ENCODE measurements at places on chromosomes 4 and X. TPM values are rescaled to one million over a fixed set of nuclear protein-coding genes. Genes with fewer than 3 reads are reported as not detected.

WDFY3 gene
- total RNA-seq: 48.6 TPM

SAGE1 gene
- total RNA-seq: not detected

SOX3 gene
- 20.4 TPM for total RNA-seq

C4orf50 gene
- total RNA-seq: 0.32 TPM

CXCL8 gene
- not detected for total RNA-seq

HTN1 gene
- not detected for total RNA-seq

TRIM2 gene
- 87.6 TPM for total RNA-seq

USP17L30 gene
- not detected for total RNA-seq

- no peak overlapping the region for H3K4me3 ChIP-seq
- H3K27ac ChIP-seq: no peak overlapping the region
- no peaks in the 10 kb centered on the region for H3K4me1 ChIP-seq
- no peak for DNase-seq
Measured at GRCh38 chr4:165133150-165133549, 20.5 kb upstream of the TMEM192 start.

- no peaks in the 10 kb centered on the region for H3K27me3 ChIP-seq
- H3K4me1 ChIP-seq: peaks cover 6% of the 10 kb centered on the region
- H3K27ac ChIP-seq: no peak overlapping the region
- H3K36me3 ChIP-seq: no peaks in the 10 kb centered on the region
- no peak overlapping the region for H3K4me3 ChIP-seq
Measured at GRCh38 chr4:76762137-76763130, 135.5 kb downstream of the SOWAHB start.

DNA sequence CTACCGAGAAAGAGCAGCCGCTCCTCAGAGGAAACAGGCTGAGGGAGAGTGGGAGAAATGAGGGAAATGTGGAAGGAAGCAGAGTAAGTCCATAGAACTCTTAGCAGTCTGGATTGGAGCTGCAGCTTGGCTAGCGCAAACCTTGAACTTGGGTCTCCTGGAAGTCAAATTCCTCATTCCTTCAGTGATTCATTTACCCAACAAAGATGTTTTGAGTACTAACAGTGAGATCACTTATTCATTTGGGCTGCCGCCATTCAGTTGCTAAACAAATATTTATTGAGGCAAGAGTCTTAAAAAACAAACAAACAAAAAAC is 51.5 kb downstream of the SEL1L3 start:
- H3K4me3 ChIP-seq: no peak overlapping the region
- DNase-seq: no peak
- no peaks in the 10 kb centered on the region for H3K27me3 ChIP-seq
- no peak overlapping the region for H3K27ac ChIP-seq
- H3K36me3 ChIP-seq: no peaks in the 10 kb centered on the region
- peaks cover 24% of the 10 kb centered on the region for H3K4me1 ChIP-seq

GRCh38 chr4:131119661-131120060 is 2023.7 kb downstream of the C4orf33 start:
- no peak overlapping the region for H3K4me3 ChIP-seq
- H3K4me1 ChIP-seq: peaks cover 7% of the 10 kb centered on the region
- H3K27me3 ChIP-seq: no peaks in the 10 kb centered on the region
- no peak overlapping the region for H3K27ac ChIP-seq

DNA sequence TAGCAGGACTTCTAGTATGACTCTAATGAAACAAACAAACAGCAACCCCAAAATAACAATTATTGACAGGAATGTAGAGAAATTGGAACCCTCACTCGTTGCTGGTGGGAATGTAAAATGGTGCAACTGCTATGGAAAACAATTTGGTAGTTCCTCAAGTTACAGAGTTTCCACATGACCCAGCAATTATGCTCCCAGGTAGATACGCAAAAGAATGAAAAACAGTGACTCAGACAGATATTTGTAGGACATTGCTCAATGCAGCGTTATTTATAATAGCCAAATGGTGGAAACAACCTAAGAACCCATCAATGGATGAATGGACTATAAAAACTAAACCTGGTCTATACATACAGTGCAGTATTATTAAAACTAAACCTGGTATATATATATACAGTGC is 646.1 kb upstream of the FRG1 start:
- H3K27ac ChIP-seq: no peak overlapping the region
- H3K4me1 ChIP-seq: no peaks in the 10 kb centered on the region
- DNase-seq: no peak
- H3K4me3 ChIP-seq: no peak overlapping the region
- no peaks in the 10 kb centered on the region for H3K36me3 ChIP-seq
- H3K27me3 ChIP-seq: no peaks in the 10 kb centered on the region

- peaks cover 25% of the 10 kb centered on the region for H3K27me3 ChIP-seq
- no peak overlapping the region for H3K27ac ChIP-seq
- no peak overlapping the region for H3K4me3 ChIP-seq
- no peaks in the 10 kb centered on the region for H3K4me1 ChIP-seq
- H3K36me3 ChIP-seq: no peaks in the 10 kb centered on the region
- DNase-seq: no peak
Measured at GRCh38 chr4:991451-992296, 1.5 kb downstream of the SLC26A1 start.

DNA sequence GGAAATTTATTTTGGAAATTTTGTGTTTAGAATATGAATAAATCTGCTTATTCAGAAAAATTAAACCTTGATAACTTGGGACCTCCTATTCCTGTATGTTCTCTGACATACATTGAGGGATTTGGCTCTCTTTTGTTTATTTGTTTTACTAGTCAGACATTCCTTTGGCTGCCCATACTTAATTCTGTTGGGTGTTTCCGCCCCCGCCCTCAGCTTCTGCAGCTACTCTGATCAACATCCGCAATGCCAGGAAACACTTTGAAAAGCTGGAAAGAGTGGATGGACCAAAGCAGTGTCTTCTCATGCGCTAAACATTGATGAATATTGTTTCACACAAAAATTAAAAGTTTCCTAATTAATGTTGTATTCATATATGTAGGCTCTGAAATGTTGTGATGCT is 40.5 kb downstream of the RRAGB start:
- no peak overlapping the region for H3K27ac ChIP-seq
- no peak overlapping the region for H3K4me3 ChIP-seq
- H3K36me3 ChIP-seq: peaks cover 4% of the 10 kb centered on the region
- H3K4me1 ChIP-seq: no peaks in the 10 kb centered on the region

DNA sequence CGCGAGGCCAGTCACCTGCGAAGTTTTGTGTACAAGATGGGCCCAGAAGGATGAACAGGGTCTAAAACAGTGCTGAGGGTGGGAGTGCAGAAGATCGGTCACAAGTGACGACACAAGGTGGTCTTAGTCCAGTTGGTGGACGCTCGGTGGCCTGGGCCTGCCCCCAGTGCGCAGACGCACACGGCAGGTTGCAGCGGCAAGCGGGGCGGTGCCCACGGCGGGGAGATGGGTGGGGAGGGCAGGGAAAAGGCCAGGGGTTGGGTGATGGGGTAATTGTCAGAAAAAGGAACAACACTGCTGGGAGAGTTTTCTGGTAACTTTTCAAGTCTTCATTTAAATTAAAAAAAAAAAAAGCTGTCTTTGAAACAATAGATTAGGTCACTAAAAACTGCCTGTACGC is 1.0 kb upstream of the PRDX4 start:
- H3K36me3 ChIP-seq: peaks cover 1% of the 10 kb centered on the region
- H3K4me3 ChIP-seq: no peak overlapping the region
- no peaks in the 10 kb centered on the region for H3K27me3 ChIP-seq
- no peak for DNase-seq
- no peak overlapping the region for H3K27ac ChIP-seq

DNA sequence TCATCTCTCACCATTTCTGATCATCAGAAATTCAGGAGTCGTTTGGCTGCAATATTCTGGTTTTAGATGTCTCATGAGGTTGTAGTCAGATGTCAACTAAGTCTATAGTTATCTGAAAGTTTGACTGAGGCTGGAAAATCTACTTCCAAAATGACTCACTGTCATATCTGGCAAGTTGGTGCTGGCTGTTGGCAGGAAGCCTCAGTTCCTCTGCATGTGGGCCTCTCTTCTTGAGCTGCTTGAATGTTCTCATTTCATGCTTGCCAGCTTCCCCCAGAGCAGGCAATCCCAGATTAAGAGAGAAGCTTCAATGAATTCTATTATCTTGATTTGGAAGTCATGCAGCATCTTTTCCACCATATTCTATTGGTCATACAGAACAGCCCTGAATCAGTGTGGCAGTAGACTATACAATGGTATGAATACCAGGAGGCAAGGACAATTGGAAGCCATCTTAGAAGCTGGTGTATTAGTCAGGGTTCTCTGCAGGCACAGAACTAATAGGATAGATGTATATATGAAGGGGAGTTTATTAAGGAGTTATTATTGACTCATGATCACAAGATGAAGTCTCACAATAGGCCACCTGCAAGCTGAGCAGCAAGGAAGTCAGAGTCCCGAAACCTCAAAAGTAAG is 46.8 kb upstream of the ELF2 start:
- no peaks in the 10 kb centered on the region for H3K27me3 ChIP-seq
- no peaks in the 10 kb centered on the region for H3K4me1 ChIP-seq
- H3K4me3 ChIP-seq: no peak overlapping the region
- no peak overlapping the region for H3K27ac ChIP-seq
- no peak for DNase-seq

- H3K27ac ChIP-seq: no peak overlapping the region
- no peaks in the 10 kb centered on the region for H3K27me3 ChIP-seq
- no peaks in the 10 kb centered on the region for H3K4me1 ChIP-seq
- H3K36me3 ChIP-seq: peaks cover 36% of the 10 kb centered on the region
- no peak overlapping the region for H3K4me3 ChIP-seq
Measured at GRCh38 chr4:86043755-86044592, 315.9 kb downstream of the MAPK10 start.

- no peaks in the 10 kb centered on the region for H3K27me3 ChIP-seq
- no peaks in the 10 kb centered on the region for H3K36me3 ChIP-seq
- no peak overlapping the region for H3K27ac ChIP-seq
- H3K4me3 ChIP-seq: no peak overlapping the region
Measured at GRCh38 chr4:137203601-137204000, 328.7 kb downstream of the PCDH18 start.

DNA sequence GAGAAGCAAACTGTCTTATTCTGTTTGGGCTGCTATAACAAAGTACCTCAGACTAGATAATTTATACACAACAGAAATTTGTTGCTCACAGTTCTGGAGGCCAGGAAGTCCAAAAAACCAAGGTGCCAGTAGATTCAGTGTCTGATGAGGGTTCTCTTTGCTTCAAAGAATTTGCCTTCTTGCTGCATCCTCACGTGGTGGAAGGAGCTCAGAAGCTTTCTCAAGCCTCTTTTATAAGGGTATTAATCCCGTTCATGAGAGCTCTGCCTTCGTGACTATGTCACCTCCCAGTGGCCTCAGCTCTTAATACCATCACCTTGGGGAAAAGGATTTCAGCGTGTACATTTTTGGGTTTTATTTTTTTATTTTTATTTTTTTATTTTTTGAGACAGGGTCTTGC is 20.1 kb downstream of the CA5B start:
- H3K27me3 ChIP-seq: no peaks in the 10 kb centered on the region
- no peaks in the 10 kb centered on the region for H3K36me3 ChIP-seq
- peaks cover 8% of the 10 kb centered on the region for H3K4me1 ChIP-seq

DNA sequence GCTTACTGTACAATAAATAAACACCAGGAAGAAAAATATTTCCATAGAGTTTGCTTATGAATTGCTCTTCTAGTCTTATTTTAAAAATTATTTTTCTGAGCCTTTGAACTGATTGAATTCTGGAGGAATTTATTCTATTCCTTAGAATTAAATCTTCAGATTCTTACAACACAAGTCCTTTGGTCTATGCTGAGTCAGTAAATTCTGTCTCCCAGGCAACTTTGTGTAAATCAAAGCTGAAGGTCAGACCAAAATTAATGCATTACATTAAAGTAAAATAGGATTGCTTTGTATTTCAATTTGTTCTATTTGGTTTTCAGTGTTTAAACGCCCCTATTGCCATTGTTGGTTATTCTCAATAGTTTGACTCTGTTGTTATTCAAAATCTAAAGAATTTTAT is 26.8 kb upstream of the STPG2 start:
- no peak overlapping the region for H3K27ac ChIP-seq
- no peak for DNase-seq
- H3K36me3 ChIP-seq: no peaks in the 10 kb centered on the region
- H3K4me3 ChIP-seq: no peak overlapping the region
- no peaks in the 10 kb centered on the region for H3K27me3 ChIP-seq
- peaks cover 10% of the 10 kb centered on the region for H3K4me1 ChIP-seq

DNA sequence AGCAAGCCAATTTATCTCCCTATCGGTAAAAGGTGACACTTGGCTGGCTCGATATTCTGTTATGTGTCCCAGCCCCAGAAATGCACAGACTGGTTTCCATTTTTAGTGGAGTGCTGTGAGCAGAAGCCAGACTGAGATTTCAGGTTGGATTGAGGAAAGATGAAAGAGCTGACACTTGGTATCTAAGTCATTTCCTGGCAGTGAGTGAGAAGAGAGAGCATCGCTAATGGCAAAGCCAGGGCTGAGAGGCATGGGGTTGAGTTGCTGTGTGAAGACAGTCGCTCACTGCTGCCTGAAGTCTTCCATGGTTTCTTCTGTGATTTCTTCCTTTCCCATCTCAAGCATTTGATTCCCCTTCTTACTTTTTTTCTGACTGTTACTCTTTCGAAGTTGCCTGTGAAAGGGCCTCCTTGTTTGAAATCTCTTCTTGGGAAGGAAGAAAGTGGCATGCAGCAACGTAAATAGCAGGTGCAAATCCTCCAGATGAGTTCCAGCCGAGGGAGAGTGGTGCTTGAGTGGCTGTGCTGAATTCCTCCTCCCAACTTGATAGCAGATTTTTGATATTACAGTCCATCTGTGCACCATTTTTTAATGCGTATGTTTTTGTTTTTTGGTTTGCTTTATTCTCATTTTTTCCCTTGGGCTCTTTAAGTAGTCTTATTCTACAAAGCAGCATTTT is 109.2 kb upstream of the LIMCH1 start:
- H3K4me3 ChIP-seq: no peak overlapping the region
- H3K27ac ChIP-seq: peak overlapping the region; percentile 18
- H3K27me3 ChIP-seq: no peaks in the 10 kb centered on the region
- peak; percentile 23 for DNase-seq
- peaks cover 52% of the 10 kb centered on the region for H3K4me1 ChIP-seq

- H3K36me3 ChIP-seq: no peaks in the 10 kb centered on the region
- H3K27ac ChIP-seq: no peak overlapping the region
- no peak for DNase-seq
- H3K4me3 ChIP-seq: no peak overlapping the region
Measured at GRCh38 chr4:101136373-101137370, 210.7 kb downstream of the PPP3CA start.

- no peak overlapping the region for H3K27ac ChIP-seq
- DNase-seq: no peak
- no peaks in the 10 kb centered on the region for H3K36me3 ChIP-seq
- no peaks in the 10 kb centered on the region for H3K4me1 ChIP-seq
- H3K27me3 ChIP-seq: no peaks in the 10 kb centered on the region
Measured at GRCh38 chr4:181330654-181331201, 912.5 kb upstream of the TENM3 start.
